H7 (cell line): ENCODE measurements at places on chromosomes 3 and 15.

GRCh38 chr15:72735111-72735510 is 48.4 kb downstream of the ADPGK start:
- DNase-seq = no peak

- no peak for DNase-seq
These were observed 74.6 kb upstream of the TSC22D2 start for GRCh38 chr3:150333477-150333876.

DNA sequence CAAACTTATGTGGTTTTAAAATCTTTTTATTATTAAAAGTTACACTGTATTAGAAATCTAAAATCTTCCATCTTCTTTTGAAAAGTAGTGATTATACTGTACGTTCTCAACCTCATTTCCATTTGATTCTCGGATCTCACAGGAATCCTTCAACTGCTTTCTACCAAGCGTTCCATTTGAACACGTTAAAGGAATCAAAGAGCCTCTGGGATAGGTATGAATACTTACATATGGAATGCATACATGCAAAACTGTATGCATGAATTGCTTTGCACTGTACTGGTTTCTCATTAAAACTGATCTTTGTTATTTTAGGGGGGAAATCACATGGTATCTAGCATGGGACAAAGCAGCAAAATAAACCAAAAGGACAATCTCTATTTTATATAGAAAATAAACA is 14.8 kb downstream of the TSC22D2 start:
- no peak for DNase-seq

GRCh38 chr15:98753726-98754656 is 105.7 kb downstream of the IGF1R start:
- DNase-seq = peak; percentile 43

DNA sequence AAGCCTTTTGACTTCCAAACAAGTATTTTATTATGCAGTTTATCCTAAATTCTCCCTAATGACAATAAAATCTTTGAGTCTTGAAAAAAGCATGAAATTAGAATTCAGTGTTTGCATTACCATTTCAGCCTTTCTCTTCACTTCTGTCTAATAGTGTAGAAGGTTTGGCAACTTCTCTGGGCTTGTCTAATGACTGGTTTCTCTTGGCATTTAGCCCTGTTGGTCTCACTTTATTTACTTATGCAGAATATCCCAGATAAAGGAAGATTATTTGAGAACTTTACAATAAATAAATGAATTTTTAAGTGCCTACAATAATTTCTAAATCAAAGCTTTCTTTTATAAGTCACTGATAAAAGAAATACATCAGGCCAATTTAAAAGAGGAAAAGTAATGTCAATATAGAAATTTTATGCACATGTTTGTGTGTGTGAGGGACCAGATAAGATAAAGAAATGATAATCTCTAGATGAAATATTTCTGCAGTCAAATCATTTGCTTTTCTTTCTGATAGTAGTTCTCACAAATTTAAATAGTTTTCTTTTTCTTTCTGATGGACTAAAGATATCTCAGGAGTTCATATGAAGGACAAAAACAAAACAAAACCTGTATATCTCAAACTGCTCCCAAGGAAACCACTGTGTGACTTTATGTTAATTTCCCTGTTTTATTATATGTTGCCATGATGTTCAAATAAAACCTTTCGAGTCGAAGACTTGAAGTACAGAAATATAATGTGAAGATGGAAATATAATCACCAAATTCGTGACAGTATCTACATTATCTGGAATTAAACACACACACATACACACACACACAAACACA is 533.1 kb upstream of the CBLB start:
- DNase-seq = no peak

GRCh38 chr3:13693441-13693840 is 144.5 kb downstream of the FBLN2 start:
- DNase-seq = no peak

GRCh38 chr15:43329217-43329959 is 985 bp downstream of the LCMT2 start:
- DNase-seq = peak; percentile 9

- DNase-seq = peak; percentile 62
These were observed 42.3 kb upstream of the GALNT15 start for GRCh38 chr3:16132190-16132589.

- DNase-seq = no peak
These were observed 44.4 kb upstream of the INSYN1 start for GRCh38 chr15:73797366-73798158.

DNA sequence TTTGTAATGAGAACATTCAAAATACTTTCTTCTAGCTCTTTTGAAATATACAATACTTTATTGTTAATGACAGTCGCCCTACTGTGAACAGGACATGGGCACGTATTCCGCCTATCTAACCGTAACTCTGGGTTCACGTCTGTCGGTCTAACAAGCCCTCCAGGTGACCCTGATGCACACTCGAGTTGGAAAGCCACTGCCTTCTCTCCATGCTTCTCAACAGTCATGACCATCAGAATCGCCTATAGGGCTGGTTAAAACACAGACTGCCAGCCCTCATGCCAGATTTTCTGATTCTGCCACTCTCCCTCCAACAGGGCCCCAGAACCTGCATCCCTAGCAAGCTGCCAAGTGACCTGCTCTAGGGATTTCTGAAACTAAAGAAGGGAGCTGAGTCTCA is 140.2 kb downstream of the FOXP1 start:
- no peak for DNase-seq
